ENCODE measurements at places on chromosomes 1 and 21.

DNA sequence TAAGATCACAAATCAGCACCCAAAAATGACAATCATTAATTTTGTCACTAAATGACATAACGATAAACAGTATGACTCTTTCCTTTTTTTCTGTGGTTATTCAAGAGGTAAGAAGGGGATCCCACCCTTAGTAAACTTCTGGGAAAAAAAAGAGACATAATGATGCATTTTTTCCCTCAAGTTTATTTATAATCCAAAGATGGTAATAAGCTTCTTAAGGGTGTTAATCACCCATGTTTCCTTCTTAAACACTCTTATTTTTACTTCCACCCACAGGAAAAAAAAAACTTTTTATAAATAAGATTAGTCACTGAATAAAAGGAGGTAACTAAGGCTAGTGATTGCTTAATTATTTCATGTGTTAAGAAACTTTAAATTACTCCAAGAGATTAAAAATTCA is 24.7 kb downstream of the RGS1 start:
- DNase-seq = no peak

DNA sequence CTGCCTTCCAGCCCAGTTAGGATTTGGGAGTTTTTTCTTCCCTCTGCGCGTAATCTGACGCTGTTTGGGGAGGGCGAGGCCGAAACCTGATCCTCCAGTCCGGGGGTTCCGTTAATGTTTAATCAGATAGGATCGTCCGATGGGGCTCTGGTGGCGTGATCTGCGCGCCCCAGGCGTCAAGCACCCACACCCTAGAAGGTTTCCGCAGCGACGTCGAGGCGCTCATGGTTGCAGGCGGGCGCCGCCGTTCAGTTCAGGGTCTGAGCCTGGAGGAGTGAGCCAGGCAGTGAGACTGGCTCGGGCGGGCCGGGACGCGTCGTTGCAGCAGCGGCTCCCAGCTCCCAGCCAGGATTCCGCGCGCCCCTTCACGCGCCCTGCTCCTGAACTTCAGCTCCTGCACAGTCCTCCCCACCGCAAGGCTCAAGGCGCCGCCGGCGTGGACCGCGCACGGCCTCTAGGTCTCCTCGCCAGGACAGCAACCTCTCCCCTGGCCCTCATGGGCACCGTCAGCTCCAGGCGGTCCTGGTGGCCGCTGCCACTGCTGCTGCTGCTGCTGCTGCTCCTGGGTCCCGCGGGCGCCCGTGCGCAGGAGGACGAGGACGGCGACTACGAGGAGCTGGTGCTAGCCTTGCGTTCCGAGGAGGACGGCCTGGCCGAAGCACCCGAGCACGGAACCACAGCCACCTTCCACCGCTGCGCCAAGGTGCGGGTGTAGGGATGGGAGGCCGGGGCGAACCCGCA is at the start of gene PCSK9:
PCSK9 (plus strand) TSS at position 207 of the 741 bp plus-strand sequence; CDS start at position 497, 290 bp downstream.
- peak; percentile 50 for DNase-seq

DNA sequence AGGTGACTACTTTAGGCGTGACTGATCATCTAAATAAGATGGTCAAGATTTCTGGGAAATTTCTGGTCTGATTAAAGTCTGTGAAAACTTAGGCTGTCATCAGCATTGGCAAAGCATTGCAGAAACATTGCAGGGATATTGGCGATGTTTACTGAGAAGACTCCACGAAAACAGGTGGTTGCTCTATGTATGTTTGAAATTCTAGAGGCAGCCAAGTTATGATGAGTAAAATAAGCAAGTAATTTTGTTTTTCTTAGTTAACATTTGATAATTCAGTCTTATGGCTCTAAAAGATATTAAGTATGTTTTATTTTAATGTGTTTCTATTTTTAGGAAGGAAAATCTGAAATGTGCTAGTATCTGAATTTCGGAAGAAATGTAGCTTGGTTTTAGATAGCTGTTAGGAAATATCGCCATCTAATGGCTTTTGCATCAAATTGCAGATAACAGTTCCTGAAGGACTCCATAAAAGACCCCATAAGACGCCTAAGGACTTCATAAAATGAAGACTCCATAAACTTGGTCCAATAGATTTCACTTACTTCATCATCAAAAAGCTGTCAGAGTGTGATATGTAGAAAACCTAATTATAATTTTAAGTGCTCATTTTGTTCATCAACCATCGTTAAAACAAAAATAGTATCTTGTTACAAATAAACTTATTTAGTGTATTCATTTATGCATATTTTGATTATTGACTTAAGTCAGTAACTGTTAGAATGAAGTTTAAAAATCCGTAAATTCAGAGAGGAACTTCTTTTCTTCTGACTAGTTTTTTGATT is 344.6 kb downstream of the RYR2 start:
- DNase-seq = peak; percentile 30

DNA sequence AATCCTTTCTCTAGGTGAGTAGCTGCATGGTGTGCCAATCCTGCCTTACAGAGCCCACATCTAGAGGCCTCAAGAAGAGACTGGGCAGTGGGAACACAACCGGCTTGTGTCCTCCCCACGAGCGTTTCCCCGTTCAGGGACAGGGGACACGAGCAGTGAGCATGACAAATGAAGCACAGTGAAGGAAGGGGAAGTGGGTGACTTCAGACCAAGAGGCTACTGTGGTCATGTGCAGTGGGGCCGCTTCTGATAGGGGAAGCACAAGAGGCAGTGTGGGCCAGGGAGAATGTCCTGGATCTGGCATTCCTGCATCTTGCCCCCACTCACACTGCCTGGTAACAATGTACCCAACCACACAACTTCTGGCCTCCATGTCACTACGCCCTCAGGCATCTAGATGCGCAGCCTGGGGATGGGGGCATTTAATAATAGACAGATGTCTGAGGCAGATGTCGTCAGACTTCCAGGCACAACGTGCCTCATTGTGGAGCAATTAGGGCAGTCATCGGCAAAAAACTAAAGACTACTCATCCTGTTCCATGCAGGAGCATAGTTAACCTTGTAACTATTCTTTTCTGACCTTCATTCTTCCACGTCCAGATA is 155.6 kb upstream of the NBPF11 start:
- DNase-seq = no peak

- DNase-seq = no peak
These were observed 71.7 kb upstream of the ZBTB18 start for GRCh38 chr1:243979396-243979795.

DNA sequence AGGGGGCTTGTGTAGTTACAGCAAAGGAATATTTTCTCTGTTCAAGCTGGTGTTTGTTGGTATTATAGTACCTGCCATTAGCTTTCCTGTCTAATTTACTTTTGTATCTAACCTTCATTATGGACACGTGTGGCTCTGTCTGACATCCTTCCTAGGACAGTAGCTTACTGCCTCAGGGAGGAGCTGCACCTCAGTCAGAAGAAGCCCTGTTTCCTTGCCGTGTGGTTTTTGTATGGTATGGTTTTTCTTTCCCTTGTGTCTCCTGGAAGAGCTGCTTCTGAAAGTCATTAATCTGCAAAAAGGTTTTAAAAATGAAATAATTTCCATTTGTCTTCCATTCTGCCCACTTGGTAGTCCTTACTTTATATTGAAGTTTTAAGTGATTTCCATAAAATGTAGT is 17.4 kb upstream of the CRB1 start:
- no peak for DNase-seq

- no peak for DNase-seq
These were observed 8.2 kb downstream of the SLC19A1 start for GRCh38 chr21:45533846-45534635.

DNA sequence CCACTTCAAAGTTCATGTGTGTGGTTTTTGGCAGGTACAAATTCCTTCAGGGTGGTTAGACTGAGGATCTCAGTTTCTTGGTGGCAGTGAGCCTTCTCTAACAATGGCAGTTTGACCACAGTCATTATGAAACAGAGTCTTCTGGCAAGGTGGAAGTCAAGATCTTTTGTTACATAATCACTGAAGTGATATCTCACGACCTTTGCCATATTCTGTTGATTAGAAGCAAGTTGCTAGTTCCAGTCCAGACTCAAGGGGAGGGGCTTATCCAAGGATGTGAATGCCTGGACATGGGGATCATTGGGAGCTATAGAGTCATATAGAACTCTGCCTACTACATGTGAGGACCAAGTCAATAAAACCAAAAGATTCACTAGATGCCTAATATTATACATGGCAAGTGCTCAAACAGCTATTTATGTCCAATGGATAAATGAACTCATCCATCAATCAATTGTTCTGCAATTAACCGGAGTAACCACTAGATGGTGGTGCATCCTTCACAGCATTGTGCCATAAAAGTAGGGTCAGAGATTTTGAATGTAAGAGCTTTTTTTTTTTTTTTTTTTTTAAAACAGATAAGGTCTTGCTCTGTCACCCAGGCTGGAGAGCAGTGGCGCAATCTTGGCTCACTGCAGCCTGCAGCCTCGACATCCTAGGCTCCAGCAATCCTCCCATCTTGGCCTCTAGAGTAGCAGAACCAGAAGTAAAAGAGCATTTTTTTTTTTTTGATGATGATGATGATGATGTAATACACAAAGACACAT is 131.9 kb downstream of the CRB1 start:
- DNase-seq = peak; percentile 41

- DNase-seq = no peak
These were observed 1190.9 kb upstream of the PRMT6 start for GRCh38 chr1:105865546-105865945.

DNA sequence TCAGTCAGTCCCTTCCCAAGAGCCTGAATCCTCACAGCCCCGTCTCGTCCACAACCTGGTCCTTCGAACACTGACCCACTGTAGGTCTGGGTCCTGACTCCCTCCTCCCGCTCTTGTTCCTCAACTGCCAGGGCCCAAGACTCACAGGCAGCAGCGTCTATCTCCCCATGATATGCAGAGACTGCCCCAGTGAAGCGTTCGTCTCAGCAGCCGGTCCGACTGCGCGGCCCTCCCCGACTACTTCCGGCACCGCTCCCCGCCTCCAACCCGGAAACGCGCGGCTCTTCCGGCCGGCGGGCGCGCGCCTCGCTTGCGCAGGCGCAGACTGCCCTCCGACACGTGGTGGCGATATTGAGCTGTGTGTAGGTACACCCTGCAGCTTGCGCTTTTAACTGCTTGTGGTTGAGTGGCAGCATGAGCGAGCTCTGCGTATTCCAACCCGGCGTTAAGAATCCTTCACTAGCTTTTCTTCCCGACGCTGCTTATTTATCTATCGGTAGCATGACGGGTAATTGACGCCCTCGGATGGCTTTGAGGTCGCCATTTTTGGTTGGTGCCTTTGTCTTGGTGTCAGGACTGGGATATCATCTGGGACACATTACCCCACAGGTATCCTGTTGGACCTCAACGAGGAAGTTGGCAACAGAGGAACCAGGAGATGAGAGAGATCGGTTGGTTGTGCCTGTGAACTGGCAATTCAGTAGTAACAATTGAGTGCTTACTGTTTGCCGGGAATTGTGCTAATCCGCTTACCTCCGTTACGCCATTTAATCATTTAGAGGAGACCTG is at the start of gene TAF12:
TAF12 (minus strand) TSS at position 221 of the 789 bp plus-strand sequence. CDS start 20,986 bp downstream, outside the sequence.
- peak; percentile 95 for DNase-seq

DNA sequence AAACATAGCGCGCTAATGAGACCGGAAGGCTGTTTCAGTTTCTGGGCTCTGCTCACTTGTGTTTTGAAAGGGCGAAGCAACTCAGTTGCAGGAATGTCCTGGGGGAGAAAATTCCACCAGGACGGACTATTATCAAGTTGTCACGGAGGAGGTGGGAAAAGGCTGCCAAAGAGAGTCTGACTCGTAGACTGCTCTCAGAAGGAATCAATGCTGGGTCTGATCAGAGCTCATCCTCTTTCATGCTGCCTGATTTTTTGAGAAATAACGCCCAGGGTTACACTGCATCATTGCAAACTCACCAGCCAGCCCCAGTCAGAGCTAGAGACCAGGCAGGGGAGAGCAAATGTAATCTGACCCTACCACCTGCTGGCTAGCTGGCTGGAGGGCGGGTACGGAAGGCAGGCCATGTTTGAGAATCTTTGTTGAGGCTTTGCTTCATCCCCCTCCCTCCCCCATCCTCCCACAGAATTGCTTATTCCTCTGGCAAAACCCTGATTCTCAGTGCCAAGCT is 36.4 kb upstream of the BCL9 start:
- peak; percentile 28 for DNase-seq

- no peak for DNase-seq
These were observed 19.3 kb upstream of the LSS start for GRCh38 chr21:46247699-46248421.

DNA sequence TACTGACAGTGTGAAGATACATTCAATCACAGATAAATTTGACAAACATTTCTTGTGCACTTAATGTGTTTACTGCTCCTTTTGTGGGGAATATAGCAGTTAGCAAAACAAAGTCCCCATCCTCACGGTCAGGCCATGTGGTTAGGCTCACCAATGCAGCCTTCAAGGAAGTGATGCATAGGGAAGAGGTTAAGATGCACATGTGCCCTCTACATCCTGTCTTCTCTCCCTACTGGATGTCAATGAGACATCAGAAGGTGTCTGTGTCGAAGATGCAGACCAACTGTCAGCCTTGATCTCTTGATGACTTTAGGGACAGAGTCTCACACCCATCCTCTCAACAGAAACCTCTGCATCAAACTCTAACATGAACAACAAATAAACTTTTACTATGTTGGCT is 78.7 kb downstream of the FH start:
- DNase-seq = no peak

DNA sequence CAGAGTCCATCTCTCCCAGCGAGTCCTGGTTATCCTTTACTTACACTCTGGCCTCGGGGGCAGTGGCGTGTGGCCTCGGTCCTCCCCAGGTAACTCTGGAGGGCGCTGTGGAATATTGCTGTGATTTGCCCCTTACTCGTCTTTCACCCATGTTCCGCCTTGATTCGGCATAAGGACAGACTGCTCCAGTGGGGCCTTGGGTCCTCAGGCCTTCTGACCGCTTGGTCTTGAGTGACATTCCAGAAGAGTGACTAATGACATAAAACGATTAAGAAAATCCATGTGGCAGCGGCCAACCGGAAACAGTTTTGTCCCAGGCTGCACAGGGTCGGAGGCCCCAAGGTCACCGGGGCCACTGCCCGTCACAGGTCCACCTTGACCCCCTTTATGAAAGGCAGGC is 11.0 kb downstream of the ICMT start:
- DNase-seq = no peak

- peak; percentile 43 for DNase-seq
These were observed 80.5 kb downstream of the ENAH start for GRCh38 chr1:225572422-225572821.

GRCh38 chr1:6603238-6603914 is 707 bp upstream of the KLHL21 start:
- DNase-seq = peak; percentile 37

- no peak for DNase-seq
These were observed 59.0 kb downstream of the NFASC start for GRCh38 chr1:204929487-204930154.

Measured in AG08395 (cell line).